C1 segment of cervical spinal cord (tissue), 14 donors: ENCODE measurements at places on chromosomes 5 and 9.

GRCh38 chr9:105127863-105128220 lies 116.6 kb upstream of the SLC44A1 start:
- DNase-seq = no peak

DNA sequence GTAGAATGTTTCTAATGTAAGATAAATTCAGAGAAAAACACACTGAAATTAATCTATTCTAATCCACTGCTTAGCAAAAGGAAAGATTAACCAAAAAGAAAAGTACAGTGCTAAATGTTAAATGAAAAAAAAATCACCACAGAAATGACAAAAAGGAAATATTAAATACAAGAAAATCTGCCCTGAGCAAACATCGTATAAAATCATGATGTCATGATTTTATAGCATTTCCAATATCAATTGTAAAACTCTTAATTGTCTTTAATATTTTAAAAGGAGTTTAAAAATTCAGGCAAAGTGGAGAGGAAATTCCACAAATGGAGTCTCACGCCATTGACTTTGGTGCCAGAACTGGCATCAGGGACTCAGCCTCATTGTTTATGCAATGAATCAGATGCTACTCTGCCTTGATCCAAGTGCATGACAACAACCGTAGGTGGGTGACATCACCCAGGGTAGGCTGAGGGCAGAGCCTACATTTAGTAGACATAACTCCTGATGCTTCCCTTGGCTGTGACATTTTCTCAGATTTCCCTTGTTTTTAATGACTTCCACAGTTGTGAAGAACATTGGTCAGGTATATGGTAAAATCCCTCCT lies 696.8 kb downstream of the SEMA5A start:
- DNase-seq = no peak

DNA sequence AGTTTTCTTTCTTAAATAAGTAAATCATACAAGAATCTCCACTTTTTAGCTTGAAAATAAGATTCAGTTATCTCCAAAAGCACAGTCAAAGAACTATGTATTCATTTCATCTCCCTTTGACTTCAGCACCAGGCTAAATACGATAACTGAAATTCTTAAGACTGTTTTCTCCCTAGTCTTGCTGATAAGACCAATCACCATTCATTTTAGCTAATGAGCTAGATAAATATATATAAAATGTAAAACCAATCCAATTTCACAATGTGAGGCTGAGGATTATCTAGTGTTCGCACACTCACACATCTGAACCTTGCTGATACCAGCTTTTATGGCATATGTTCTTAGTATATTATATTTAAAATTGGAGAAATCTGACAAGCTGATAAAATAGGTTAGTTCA lies 17.3 kb upstream of the ZNF622 start:
- DNase-seq = no peak

DNA sequence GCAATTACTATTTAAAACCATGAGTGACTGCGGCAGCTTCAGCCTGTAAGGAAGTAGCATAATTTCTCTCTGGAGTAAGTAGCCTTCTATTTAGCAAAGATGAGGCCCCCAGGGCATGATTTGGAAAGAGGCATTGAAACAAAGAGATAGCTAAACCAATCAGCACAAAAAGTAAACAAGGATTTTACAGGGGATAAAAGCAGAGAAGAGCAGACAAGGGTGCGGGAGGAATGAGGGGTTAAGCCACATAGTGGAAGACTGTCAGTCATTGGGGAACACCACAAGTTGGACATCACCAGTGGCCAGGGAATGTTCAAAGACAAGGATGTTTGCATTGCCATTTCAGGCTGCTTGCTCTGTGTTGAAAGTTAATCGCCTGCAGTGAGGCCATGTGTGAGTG lies 24.0 kb upstream of the C5orf63 start:
- no peak for DNase-seq

DNA sequence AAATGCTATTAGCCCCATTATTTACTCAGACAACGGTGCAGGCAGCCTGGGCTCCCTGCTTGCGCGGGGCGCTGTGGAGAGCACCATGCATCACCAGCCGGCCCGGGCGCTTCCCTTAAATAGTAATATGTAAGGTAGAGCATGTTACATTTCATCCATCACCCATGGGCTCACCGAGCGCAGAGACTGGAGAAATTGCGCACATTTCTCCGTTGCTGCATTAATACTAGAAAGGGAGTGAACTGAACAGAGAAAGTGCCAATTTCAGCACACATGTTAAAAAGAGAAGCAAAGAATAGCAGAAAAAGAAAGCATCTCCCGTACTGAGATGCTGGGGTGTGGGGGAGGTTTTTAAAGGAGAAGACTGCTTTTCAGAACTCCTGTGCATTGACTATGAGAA lies 400.3 kb downstream of the ZSWIM6 start:
- DNase-seq = peak; percentile 39
